T-helper 2 cell treated with Interferon-gamma antibody and Interleukin-4, amounts not matched to agents 100 ng/mL and 5 ng/mL, for 36 hours (primary cell): ENCODE measurements at places on chromosomes 6 and 20. TPM values are rescaled to one million over a fixed set of nuclear protein-coding genes. Genes with fewer than 3 reads are reported as not detected.

KCNS1 gene
- total RNA-seq: 0.05 and 0.18 TPM in 2 replicates

SLC25A27 gene
- total RNA-seq: not detected in 2 replicates

BPI gene
- not detected in 2 replicates for total RNA-seq

DSP gene
- 0.02 TPM in 1 of 2 replicates, not detected in the other for total RNA-seq

PRL gene
- total RNA-seq: not detected in 2 replicates

GHRH gene
- total RNA-seq: not detected in 2 replicates

C20orf204 gene
- 4.9 and 5.3 TPM in 2 replicates for total RNA-seq

PSMB9 gene
- 413 and 416 TPM in 2 replicates for total RNA-seq

LRP11 gene
- total RNA-seq: 2.9 and 3.4 TPM in 2 replicates

SRMS gene
- not detected in 2 replicates for total RNA-seq

NCOA3 gene
- 101 and 104 TPM in 2 replicates for total RNA-seq

OTOR gene
- total RNA-seq: not detected in 2 replicates

PNPLA1 gene
- not detected in 2 replicates for total RNA-seq

RFX6 gene
- not detected in 2 replicates for total RNA-seq
